ENCODE measurements at places on chromosomes 16 and 17.

DNA sequence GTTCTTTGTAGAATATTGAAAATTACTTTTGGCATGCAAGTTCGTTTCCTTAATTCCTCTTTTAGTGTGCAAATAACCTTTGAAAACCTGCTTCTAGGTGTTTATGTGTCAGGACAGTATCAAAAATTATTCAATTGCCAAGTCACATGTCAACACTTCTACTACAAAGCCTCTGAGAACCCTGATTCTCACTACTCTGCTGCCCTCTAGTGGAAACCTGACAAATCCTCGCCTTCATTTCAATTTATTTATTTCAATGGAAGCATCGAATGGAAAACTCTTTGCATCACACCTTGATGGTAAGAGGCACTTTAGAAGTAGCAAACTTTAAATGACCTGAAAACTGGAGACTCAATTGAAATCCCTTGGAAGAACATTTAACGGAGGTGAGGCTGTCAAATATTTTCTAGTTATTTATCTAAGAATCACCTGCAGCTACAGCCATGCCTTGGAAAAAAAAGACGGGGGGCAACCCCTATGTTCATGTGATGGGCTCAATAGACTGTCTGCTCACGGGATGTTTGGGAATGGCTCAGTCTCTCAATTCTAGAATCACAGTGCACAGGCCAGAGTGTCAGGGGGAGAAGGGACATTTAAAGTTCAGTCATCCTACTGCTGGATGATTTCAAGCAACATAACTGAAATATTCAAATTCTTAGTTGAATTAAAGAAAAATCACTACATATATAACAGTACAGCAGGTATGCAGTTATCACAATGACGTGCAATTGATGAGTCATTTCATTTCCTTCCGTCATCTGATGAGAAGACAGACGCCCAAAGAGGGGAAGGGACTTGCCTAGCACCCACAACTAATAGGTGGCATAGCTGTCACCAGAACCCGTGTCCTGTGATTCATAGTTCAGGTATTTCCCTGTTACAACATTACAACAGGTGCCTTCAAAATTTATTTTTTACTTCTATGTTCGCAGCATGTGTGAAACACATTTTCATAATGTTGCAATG is 563.9 kb downstream of the TOX3 start:
- DNase-seq, result no peak

GRCh38 chr16:53766304-53767016 is 62.5 kb downstream of the FTO start:
- DNase-seq, result no peak

DNA sequence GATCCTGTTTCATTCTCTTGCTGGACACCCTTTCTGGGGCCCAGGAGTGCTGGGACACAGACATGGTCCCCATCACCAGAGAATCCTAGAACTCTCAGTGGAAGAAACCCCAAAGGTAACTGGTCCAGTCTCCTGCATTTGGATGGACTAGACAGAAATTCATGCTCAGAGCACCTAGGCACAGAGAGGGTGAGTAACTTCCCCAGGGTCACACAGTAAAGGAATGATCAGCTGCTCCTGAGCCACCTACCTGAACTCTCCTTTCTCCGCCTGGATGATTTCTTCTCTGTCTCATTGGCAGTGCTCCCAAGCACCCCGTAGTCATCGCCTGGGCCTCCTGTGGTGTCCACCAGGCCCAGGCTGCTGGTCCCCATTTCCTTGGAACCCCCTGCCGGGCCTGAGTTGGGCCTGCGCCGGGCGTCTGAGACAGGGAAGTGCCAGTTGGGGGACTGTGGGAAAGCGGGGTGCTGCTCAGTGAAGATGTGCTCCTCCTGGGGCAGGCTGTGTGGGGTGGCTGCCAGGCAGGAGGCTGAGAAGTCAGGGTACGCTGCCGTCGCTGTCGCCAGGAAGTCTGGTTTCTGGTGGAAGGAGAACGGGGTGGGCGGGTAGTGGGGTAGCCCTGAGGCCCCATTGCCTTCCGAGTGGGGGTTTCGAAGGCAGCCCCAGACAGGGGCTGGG is 767 bp downstream of the MEOX1 start:
- DNase-seq, result no peak

GRCh38 chr17:49519781-49520180 is 24.7 kb downstream of the NGFR start:
- DNase-seq, result no peak

- no peak for DNase-seq
These were observed 208.7 kb downstream of the MAP2K4 start for GRCh38 chr17:12229335-12229734.

DNA sequence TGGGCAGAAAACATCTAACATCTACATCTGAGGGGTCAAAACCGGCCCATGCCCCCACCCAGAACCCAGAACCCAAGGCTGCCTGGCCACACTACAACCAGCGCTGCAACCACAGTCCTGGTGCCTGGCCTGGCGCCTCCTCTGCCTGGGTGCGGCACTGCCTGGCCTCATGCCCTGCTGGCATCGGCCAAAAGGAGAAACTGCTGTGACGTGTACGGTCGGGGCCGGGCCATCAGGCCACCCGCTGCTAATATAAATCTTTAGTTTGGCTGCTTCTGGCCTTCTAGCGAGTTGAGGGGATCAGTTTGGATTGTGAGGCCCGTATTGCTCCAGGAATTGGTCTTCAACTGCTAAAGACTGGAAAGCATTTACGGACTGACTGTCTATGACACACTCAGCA is 22.8 kb downstream of the TMEM204 start:
- no peak for DNase-seq

Data from activated naive CD4-positive, alpha-beta T cell treated with anti-CD3 and anti-CD28 coated beads, Interleukin-2, amount 50 U/mL, for 72 hours (primary cell).